ENCODE measurements at places on chromosomes 13 and 19.

DNA sequence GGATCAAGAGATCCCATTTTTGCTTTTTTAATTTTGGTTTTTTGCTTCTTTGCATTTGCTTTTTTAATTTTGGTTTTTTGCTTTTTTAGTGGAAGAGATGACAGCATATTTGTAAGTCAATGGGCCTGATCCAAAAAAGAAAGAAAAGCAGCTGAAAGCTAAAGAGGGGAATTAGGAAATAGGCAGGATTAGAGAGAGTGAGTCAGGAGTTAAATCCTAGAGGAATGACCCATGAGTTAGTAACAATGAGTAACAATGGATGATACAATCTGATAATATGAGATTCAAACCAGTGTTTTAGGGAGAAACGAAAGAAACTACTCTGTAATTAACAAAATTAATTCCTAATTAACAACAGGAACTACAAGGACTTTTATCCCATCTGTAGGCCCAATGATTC lies 111.2 kb upstream of the SGCG start:
- peak; percentile 40 for DNase-seq

GRCh38 chr19:47860602-47861297 lies 1.7 kb downstream of the TPRX2 start:
- DNase-seq: no peak

GRCh38 chr13:48500652-48501197 lies 32.2 kb downstream of the RCBTB2 start:
- DNase-seq: peak; percentile 93

DNA sequence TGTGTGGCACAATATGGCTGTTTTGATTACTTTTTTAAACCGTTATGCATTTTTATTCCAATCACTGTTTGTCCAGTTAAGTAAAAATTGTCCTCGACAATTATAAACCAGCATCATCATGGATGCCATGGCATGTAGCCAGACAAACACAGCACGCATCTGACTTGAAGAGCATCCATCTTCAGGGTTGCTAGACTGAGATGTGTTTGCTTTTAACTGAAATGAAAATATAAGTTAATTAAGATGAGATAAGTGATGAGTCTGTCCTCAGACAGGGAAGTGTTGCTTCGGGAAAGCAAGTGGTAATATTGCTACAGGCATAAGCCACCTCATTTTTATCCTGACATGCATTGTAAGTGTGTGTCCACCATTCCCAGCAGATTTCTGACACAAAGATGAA lies 92.8 kb upstream of the TPP2 start:
- DNase-seq: no peak

DNA sequence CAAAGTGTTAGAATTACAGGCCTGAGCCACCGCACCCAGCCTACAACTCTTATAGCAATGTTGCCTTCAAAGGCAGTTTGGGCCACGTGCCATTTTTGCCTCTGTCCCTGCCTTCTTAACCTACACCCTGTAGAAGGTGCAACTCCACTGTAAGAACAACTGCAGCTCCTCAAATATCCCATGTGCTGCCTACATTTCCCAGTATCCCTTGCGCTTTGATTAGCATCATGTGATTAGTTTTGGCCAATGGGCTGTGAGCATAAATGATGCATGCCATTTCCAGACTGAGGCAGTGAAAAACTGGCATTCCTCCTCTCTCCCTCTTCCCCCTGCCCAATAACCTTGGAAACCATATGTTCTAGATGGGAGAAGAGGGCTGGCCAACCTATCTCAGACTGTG lies 75.2 kb upstream of the MRI1 start:
- DNase-seq: no peak
